ENCODE measurements at places on chromosomes 1 and 21.

GRCh38 chr1:243293941-243294722, 38.3 kb downstream of the SDCCAG8 start:
- DNase-seq, result no peak

GRCh38 chr1:109501644-109502363, 7.7 kb downstream of the AMIGO1 start:
- DNase-seq, result no peak

GRCh38 chr1:14642712-14643111, 44.2 kb downstream of the KAZN start:
- DNase-seq, result no peak

DNA sequence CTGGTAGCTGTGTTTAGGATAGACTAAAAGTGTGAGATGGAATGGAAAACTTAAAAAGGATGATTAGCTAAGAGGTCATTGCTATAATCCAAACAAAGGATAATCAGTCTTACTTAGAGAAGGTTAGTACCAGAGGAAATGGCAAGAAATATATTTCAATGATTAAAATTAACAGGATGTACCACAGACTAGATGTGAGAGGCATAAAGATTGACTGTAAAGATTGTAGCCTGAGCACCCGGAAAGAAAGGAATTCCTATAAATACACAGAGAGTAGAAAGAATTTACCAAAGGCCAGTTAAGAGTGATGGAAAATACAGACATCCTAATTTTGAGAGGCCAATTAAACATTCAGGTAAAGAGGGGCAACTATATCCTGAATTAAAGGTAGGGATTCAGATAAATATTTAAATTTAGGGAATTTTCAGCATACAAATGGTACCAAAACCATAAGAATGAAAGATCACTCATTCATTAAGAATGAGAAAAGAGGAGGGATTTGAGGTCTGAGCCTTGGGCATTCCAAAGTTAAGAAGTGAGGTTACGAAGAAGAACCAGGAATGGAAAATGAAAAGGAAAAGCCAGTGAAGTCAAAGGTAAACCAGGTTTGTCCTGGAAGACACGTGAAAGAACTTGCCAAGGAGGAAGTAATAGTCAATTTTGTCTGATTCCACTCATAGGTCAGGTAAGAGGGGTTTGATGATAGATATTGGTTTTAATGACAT, 46.4 kb upstream of the RGS1 start:
- no peak for DNase-seq

GRCh38 chr1:9332513-9333143, 39.9 kb downstream of the SPSB1 start:
- DNase-seq, result no peak

GRCh38 chr1:167076136-167076710, 14.0 kb downstream of the GPA33 start:
- DNase-seq, result no peak

DNA sequence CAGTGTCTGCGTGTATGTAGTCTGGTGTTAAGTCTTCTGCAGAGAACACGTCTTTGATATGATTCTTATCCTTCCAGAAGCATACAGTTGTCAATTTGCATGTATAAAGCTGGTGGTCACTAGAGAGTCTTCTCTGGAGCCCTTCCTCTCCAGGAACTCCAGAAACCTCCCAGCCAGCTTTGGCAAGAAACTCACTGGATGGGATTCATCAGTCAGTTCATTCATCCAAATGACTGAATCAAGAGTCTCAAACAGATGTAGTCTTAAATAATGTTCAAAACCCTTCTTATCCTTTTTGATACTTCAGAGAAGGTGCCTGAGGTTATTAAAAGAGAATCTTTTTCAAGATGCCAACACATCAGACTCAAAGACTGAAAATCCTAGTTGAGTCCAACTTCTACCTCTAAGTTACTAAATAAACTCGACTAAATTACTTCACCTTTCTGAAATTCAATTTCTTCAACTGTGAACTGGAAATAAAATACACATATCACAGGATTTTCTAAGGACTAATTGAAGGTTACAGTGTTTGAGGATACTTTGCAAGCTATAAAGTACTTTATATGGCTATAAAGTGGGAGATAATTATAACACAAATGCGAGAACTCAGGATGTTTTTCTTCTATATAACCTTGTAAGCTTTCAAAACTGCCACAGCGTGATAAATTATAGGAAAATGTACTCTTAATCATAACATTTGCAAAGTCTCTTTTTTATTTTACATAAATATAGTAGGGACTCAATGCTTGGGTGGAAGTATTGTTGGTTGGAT, 252.4 kb downstream of the FGGY start:
- no peak for DNase-seq

DNA sequence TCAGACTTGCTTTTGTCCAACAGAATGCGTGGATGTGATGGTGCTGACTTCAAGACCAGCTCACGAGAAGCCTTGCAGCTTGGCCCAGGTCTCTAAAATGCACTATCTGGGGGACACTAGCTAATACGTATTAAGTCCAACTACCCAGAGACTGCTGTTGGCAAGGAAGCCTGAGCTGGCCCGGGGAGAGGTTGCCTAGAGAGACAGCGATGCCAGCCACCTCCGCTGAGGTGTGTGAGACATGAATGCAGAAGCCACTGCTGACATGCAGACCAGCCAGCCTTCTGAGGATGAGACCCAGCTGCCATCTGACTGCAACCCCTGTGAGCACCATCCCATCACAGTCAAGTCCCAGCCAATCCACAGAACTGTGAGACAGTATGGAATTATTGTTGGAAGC, 32.5 kb downstream of the THAP3 start:
- DNase-seq, result no peak

DNA sequence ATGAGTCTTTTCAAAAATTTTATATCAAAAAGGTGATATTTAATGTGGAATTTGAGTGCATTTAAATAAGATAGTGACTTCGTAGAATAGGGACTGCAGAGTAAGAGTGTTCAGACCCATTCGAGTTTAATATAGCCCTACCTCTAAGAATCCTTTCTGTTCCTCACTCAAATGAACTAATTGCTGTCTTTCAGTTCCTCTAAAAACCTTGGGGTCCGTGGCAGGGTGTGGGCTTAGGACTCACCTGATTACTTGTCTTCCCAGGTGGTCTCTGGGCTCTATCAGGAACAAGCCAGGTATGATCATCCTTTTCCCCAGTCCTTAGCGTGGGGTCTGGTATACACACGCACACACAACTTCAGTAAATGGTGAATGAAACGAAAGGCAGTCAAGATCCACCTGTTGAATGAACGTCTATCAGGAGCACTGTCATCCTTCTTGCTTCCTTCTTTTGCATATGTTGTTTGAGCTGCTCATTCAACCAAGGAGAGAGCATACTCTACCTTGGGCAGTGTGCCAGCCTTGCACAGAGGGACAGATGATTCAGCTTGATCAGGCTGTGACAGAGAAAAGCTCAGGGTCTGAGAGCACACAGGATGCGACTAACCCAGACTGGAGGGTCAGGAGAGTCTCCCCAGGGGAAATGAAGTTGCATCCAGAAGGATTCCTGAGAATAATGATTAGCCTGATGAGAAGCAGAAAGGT, 1.2 kb upstream of the RNF11 start:
- DNase-seq, result peak; percentile 87

DNA sequence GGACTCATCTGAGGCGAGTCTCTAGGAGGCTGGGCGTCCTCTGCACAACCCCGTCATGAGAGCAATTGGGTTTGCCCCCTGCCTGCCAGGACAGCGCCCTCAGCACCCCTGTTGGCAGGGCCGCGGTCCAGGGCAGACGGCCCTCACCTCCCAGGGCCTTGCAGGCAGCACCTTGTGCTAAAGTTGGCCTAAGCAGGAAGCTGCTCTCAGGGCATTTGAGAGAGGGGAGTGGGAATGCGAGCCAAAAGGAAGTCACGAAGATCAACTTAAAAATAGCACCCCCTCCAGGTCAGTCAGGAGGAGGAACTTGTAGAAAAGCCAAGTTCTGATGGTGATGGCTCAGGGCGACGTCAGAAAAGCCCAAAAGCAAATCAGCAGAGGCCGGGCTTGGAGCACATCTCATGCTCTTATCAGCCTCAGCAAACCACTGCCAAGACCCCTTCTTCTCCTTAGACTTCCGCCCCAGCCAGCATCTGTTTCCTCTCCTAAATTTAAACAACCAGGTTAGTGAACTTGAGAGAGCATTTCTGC, 12.6 kb upstream of the ADORA3 start:
- DNase-seq, result no peak

DNA sequence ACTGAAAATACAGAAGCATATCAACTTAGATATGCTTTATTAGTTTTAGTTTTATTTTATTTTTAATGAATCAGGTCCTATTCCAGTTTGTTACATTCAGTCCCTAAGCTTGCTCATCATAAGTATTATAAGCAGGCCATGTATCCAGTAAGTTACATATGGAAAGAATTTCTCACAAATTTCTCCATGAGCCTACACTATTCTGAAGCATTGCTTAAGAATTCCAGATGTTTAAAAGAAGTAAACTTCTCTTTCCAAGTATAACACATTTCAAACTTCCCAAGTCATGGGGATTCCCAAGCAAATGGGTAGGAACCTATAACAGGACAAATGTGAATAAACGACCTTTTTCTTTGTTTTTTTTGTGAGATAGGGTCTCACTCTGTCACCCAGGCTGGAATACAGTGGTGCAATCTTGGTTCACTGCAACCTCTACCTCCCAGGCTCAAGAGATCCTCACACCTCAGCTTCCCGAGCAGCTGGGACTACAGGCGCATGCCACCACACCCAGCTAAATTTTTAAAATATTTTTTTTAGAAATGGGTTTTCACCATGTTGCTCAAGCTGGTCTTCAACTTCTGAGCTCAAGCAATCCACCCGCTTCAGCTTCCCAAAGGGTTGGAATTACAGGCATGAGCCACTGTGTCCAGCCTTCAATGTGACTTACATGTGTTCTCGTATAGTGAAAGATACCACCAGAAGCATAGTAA, 39.0 kb downstream of the ST7L start:
- no peak for DNase-seq

DNA sequence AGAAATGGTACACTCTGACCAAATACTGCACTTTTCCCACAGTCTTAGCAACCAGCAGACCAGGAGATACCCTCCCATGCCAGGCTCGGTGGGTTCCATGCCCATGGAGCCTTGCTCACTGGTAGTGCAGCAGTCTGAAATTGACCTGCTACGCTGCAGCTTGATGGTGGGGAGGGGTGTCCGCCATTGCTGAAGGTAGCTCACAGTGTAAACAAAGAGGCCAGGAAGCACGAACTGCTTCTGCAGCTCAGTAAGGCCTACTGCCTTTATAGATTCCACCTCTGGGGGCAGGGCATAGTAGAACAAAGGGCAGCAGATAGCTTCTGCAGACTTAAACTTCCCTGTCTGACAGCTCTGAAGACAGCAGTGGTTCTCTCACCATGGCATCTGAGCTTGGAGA, 12.3 kb upstream of the IFI44L start:
- no peak for DNase-seq

GRCh38 chr1:94827434-94827833, 7.3 kb downstream of the SLC44A3 start:
- peak; percentile 33 for DNase-seq

DNA sequence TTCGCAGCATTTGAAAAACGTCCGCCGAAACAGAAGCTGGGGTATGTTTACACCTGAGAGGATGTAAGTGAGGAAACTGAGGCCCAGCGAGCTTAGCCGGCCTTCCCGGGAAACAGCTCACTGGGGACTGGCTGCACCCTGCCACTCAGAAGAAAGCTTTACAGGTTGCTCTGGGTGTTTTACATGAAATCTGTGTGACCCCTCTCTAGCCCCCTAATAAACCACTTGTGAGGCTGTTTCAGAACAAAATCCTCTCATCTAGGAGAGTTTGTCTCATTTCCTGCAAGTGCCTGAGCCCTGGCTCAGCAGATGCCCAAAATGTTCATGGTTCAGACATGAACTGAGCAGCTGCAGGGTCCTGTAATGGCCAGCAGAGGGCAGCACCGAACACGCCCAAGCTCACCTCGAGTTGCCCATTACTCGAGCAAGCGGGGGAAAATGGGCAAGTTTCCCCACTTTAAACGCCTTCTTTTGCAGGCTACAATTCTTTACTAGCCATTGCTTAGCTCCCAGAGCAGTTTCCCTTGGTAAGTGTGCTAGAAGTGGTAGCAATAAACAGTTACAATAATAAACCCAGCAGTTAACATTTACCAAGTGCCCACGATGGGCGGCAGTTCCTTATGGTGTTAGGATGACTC, 76.4 kb downstream of the FHAD1 start:
- DNase-seq, result peak; percentile 62

- no peak for DNase-seq
Observed at GRCh38 chr1:89898150-89898549, 77.3 kb downstream of the LRRC8D start.

- no peak for DNase-seq
Observed at GRCh38 chr1:88579598-88579997, 104.5 kb upstream of the PKN2 start.

DNA sequence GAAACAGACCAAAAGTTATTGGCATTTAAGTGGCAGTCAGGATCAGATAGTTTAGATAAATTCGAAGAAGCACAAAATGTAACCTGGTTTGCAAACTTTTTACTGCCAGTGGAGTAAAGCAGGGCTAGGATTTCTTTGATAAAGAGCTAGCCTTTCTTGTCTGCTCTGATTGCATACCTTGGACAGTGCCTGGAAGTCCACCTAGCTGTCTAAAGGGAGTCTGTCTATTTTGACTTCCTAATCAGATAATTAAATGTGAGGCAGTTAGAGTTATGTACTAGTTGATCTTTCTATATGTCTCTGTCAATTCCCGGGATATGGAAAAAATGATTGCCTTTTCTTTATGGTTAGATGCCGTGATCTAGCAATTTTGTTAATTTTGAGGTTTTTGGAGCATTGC, 4.1 kb downstream of the GPSM2 start:
- no peak for DNase-seq

DNA sequence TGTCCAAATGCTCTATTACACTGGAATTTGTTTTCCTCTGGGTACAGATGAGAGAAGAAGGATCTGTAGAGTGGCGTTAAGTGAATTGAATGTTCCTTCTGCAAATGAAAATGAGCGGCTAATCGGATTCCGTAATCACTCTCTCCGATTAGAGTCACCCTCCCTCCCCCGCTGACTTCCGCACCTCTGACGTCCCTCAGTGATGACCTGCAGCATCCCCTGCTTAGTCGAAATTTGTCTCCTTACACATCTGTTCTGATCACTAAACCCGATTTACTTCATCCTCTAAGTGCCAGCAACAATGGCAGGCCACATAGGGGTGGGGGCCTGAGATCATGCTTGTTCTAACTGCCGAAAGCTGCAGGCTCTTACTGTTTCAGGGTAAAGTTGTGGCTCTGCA, 378.7 kb downstream of the SEC16B start:
- DNase-seq, result no peak
